ENCODE measurements at places on chromosomes 3 and 15.

- DNase-seq = no peak
These were observed 60.7 kb downstream of the RPL22L1 start for GRCh38 chr3:170809007-170809974.

DNA sequence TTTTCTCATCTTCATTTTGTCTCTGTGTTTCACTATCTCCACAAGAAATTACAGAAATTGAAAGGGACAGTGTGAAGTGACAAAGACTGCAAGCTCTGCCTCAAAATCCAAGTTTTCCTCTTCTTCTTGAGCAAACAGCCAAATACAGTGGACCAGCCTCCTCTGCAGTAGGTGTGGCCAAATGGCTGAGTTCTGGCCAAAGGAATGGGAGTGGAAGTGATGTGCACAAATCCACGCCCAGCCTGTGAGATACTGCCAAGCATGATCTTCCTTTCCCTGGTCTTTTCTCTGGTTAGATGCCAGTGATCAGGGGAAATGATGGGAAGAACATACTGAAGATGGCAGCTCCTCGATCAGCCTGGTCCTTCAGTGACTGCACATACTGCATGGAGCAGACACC lies 111.0 kb upstream of the CPNE4 start:
- DNase-seq = no peak

DNA sequence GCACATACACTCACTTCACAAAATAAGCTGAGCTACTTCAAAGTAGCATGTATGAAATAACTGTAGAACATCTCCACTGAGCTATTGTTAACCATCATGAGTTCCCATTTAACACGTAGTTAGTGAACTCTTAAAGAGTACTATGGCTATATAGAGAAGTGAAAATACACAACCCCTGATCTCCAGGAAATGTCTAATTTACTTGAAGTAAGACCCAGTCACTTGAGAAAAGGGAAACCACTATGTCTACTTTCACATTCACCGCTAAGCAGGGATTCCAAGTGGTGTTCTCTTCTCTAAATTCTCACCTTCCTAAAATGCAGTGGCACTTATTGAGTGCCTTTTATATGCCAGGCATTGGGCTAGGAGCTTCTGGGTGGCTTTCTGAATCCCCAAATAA lies 35.0 kb upstream of the COLQ start:
- no peak for DNase-seq

GRCh38 chr15:71050461-71050860 lies 64.8 kb upstream of the THSD4 start:
- no peak for DNase-seq

- DNase-seq = no peak
These were observed 56.2 kb upstream of the LEKR1 start for GRCh38 chr3:156769721-156770654.

DNA sequence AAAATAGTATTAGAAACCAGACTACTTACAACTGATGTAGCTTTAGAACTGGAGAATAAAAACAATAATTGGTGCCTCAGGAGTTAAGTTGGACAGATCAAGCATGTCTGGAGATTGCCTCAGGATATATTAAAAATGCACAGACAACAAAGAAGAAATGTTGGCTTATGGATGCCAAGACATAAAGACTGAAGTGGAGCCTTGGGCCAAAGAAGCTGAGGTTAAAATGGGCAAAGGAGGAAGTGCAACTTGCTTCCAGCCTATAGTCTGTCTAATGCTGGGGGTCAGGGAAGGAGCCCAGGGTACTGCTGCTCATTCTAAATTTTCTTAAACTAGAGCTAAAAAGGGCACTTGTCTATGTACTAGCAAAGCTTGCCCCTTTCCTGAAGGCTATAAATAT lies 77.5 kb downstream of the ESYT3 start:
- no peak for DNase-seq

DNA sequence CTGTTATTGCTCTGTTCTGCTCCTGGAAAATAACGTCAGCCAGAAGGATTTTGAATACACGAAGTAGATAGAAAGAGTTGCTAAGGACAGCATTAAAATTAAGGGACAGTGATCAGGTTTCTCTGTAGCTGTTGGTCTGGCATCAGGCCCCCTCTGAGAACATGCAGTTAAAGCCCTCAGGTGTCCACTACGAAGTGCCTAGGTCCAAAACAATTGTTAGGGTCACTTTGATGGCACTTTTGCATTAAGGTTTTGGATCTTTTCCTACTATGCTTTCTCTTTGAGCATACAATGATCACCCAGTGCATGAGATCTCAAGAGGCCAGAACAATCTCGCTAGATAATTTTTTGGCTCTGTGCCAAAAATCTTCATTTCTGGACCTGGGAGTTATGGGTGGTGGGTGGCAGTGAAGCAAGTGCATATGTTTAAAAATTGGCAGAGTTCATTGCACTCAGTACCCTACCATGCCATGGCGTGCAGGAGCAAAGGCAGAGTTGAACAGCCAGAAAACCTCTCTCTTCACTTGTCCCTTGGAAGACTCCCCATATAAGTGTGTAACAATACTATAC lies 797.6 kb downstream of the ROBO2 start:
- no peak for DNase-seq

- no peak for DNase-seq
These were observed 35.0 kb downstream of the FILIP1L start for GRCh38 chr3:100079328-100079727.

- DNase-seq = peak; percentile 71
These were observed 15.4 kb downstream of the IGSF10 start for GRCh38 chr3:151445273-151446001.

- no peak for DNase-seq
These were observed 77.5 kb upstream of the LINGO1 start for GRCh38 chr15:77710206-77710605.

DNA sequence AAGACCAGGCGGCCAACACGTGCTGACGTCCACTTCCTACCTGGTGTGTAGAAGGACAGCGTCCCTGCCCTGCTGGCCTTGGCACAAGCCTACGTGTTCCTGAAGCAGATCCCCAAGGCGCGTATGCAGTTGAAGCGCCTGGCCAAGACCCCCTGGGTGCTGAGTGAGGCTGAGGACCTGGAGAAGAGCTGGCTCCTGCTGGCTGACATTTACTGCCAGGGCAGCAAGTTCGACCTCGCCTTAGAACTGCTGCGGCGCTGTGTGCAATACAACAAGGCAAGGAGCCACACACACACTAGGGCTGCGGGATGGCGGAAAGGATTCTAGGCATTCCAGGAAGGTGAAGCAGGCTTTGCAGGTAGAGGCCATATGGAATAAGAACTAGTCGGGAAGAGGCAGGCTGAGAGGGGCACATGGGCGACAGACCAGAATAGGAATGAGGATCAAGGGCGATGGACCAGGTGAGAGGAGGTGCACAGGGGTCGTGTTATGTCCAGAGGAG lies 15.9 kb downstream of the CSRNP1 start:
- no peak for DNase-seq

DNA sequence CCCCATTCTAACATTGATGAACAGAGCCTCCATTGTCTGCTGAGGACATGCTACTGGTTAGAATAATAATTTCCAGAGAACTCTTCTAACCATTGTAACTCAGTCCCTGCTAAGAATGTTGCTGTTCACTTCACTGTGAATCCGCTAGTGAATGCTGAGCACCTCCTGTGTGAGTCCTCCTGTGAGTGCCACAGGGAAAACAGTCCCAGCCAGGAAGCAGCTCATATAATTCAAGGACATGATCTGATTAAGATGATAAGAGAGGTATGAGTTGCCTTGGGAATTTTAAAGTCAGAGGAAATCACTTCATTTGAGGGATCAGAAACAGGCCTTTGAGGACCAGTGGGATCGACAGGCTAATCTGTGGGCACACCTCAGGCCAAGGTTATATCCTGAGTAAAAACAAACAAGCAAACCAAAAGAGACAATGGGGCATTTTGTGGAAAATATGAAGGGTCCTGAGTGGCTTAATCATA lies 33.9 kb upstream of the GPR160 start:
- no peak for DNase-seq

- DNase-seq = no peak
These were observed 39.0 kb downstream of the GABPB1 start for GRCh38 chr15:50315814-50316630.

GRCh38 chr3:176951144-176951543 lies 246.1 kb downstream of the TBL1XR1 start:
- peak; percentile 33 for DNase-seq

- DNase-seq = peak; percentile 84
These were observed 118.8 kb upstream of the ADPGK start for GRCh38 chr15:72902245-72902918.

DNA sequence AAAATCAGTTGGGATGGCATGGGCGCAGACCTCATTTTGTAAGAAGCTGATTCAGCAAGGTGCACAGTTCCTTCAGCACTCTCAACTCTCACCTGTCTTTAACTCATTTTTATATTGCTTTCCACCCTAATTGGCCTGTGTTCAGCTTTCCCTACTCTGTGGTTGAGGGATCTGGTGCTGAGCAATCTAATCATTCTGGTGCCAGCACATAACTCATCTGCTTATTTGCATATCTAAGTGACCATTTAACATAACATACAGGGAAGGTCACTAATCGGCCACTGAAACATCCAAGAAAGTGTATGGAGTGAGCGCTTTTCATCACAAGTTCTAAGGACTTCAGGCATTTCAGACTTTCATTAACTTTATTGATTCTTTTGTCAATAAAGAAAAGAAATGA lies 303.4 kb upstream of the ROPN1 start:
- no peak for DNase-seq

- no peak for DNase-seq
These were observed 10.4 kb downstream of the ATP2B2 start for GRCh38 chr3:10495003-10495402.

- DNase-seq = no peak
These were observed 11.3 kb downstream of the DUSP7 start for GRCh38 chr3:52044869-52045619.

DNA sequence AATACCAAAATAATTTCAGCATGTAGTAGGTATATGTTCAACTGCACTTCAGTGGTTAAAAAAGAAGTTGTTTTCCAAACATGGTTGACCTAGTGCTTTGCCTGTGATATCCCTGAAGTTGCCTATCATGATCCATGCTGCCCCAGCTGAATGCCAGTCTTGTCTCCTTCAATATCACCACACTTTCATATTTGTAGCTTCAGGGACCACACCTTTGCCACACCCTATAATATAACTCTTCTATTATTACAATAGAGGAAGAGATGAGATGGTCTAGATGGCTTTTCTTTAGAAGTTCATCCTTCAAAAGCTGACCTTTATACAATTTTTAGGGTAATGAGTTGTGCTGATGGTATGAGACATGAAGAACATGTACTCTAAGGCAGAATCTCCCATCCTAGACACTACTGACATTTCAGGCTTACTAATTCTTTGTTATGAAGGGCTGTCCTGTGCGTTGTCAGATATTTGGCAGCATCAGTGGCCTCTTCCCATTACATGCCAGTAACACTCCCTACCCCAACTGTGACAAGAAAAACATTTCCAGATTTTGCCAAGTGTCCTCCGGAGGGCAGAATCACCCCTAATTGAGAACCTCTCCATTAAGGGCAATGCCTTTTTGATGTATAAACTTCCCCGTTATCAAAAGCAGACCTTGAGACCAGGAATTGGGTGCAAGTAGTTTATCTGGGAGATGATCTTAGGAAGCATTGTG lies 76.2 kb upstream of the PLCL2 start:
- DNase-seq = no peak

DNA sequence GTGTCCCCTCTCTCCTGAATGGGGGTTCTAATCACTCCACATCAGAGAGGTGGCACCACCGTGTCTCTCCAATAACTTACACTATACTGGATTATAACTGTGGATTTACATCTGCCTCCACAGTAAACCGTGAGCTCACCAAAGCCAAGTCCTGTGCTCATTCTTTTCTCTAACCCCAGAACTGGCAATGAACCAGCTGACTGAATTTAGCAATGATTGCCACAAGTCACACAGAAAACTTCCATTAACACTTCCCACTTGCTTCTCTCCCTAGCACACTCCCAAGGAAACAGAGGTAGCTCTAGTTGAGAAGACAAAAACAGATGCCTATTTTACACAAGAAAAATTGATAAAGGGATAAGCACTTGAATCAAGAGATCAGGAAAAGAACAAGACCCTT lies 361.3 kb downstream of the ULK4 start:
- no peak for DNase-seq

- no peak for DNase-seq
These were observed 62.9 kb downstream of the HMG20A start for GRCh38 chr15:77483425-77484140.

DNA sequence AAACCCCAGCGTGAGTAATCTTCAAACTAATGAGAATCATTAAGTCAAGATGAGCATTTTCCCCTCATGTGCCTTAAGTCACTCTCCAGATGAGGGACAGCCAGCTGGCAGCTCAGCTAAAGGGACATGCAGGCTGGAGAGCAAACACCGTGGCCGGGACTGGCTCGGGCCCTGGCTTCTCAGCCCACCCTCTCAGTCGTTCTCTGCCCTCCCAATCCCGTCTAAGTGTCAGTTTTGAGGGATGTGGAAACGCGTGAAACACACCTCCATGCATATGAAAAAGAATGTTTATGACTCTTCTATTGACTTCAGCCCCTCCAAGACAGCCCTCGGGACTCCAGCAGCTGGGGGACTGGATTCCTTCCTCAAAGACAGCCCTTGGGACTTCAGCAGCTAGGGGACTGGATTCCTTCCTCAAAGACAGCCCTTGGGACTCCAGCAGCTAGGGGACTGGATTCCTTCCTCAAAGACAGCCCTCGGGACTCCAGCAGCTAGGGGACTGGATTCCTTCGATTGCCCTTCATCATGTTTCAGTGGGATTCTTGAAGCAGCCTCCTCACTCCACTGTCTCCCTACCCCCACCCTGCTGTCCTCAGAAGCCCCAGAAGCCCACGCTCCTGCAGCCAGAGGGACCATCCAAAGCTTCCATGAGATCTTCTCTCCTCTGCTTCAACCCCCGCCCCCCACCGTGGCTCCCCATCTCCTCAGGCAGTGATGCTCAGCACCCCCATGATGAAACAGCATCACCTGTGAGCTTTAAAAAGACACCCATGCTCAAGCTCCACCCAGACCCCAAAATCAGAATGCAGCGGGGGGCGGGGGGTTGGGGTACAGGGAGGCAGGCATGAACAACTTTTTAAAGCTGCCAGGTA lies 228.9 kb downstream of the XXYLT1 start:
- no peak for DNase-seq

GRCh38 chr15:70450142-70450443 lies 313.3 kb downstream of the UACA start:
- no peak for DNase-seq

- DNase-seq = no peak
These were observed 10.5 kb upstream of the ACSBG1 start for GRCh38 chr15:78244893-78245292.

DNA sequence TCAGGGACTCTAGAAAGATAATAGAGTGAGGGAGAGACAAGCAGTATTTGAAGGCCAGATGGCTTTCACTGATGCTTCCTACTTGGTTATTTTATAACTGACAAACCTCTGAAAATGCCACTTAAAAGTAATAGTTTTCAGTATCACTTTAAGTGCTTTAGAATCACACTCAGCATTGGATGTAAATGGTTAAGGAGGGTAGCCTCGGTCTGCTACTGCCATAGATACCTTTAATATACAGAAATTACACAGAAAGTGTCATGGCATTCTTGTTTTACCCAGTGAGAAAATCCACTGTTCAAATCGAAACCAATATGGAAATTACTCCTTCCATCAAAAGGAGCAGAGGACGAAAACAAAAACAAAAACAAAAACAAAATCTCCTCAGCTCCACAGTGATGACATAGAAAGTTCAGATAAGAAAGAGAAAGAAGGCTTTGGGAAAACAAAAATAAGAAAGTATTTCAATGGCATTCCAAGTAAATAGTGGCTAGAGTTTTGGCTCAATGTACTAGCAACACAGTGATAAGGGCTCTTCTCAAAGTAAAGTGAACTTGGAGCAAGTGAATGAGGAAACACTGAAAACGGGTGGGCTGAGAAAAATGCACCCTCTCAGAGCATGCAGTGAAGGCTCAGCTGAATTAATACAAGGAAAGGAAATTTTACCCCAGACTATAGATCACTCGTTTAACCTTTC lies 43.2 kb upstream of the CD47 start:
- DNase-seq = no peak

Data from right cardiac atrium (tissue), 5 donors.